Activated B cell treated with CpG ODN at 0.5 μM for 24 hours (primary cell): ENCODE measurements at places on chromosomes 2 and 18. TPM values are rescaled to one million over a fixed set of nuclear protein-coding genes. Genes with fewer than 3 reads are reported as not detected.

DNA sequence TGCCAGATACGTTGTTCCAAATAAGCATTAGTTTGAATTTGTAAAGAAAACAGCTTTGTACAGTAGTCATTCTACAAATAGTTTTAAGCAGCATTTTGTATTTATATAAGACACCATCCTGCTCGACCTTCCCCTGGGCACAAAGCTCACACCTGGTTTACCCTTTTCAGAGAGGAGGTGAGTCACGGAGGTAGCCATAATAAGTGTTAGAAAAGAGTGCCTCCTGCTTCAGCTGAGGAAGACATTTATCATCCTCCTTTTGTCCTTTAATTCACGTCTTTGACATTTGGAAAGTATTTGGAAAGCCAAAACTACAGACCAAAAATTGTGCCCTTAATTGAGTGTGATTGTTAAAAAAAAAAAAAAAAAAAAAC is 6.8 kb downstream of the RAB12 start:
- DNase-seq = no peak
- H3K4me1 ChIP-seq = peaks cover 85% of the 10 kb centered on the region
- no peak overlapping the region for H3K27ac ChIP-seq

DNA sequence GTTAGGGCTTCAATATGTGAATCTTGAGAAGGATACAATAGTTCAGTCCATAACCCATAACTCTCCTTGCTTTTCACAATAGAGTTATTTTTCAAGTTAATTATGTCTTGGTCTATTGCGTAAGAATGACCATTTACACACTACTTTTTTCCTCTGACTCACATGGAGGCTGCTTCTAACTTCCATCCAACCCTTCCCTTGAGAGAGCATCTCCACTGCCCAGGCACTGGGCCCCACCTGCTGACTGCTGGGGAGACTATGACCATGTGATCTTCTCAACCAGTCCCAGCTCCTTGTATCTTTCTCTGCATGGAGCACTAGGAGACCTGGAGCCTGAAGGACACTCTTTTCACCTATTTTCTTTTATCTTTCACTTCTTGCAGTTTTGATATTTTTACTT is 251.5 kb downstream of the GPD2 start:
- H3K4me1 ChIP-seq = no peaks in the 10 kb centered on the region
- H3K36me3 ChIP-seq = no peaks in the 10 kb centered on the region

The TNFRSF11A gene
- total RNA-seq = 0.07 and 0.24 TPM in 2 replicates

The AQP4 gene
- total RNA-seq = not detected in 2 replicates

The COL4A4 gene
- total RNA-seq = 9.3 and 10.9 TPM in 2 replicates

GRCh38 chr2:238602223-238602960 is 175.7 kb downstream of the ASB1 start:
- H3K4me1 ChIP-seq = no peaks in the 10 kb centered on the region
- no peak overlapping the region for H3K27ac ChIP-seq
- peaks cover 18% of the 10 kb centered on the region for H3K27me3 ChIP-seq

The SPP2 gene
- not detected in 2 replicates for total RNA-seq

The LRP1B gene
- total RNA-seq = not detected in 2 replicates

DNA sequence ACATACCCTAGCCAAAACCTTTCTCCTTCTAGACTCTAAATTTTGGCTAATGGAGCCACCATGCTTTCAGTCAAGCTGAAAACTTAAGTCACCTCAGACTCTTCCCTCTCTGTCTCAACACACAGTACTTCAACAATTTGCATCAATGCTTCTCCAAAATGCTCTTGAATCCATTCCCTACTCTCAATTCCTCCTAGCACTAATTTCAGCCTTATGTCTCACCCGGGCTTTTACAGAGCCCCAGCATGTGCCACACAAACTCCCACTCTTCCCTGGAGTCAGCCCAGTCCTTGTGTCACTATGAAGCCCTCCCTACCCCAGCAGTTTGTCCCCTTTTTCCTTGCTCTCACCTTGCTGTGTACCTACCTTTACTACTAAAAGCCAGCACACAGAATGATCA is 38.7 kb downstream of the AAK1 start:
- no peak overlapping the region for H3K4me3 ChIP-seq
- H3K27me3 ChIP-seq = peaks cover 17% of the 10 kb centered on the region
- H3K4me1 ChIP-seq = peaks cover 8% of the 10 kb centered on the region
- peaks cover 2% of the 10 kb centered on the region for H3K36me3 ChIP-seq
- DNase-seq = no peak

The CMPK2 gene
- 1.2 and 1.9 TPM in 2 replicates for total RNA-seq

The GPR35 gene
- 1.6 TPM in 2 replicates for total RNA-seq

DNA sequence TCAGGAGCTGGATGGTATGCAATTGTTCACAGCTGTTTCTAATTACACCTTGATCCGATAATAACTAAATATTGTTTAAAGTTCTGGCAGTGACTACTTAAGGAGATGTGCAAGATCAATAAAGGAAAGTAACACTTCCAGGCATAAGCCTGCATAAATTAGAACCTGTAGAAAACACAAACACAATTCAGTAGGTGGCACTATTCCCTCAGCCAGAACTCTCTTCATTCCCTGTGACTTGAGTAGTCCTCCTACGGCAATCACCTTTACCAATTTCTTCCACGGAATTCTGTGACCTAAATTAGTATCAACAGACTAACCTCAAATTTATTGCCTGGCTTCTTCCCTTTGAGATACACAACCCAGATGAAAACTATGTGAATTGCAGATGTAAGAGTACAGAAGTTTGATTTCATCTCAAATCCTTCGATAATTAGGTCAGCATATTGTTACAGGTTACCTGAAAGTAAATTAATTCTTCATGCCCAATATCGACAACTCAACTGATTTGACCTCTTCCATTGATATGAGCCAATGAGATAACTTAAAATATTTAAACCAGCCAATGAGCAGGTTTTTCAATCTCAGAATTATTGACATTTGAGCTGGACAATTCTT is 137.8 kb downstream of the PID1 start:
- no peak overlapping the region for H3K27ac ChIP-seq
- no peak overlapping the region for H3K4me3 ChIP-seq
- DNase-seq = no peak
- H3K4me1 ChIP-seq = no peaks in the 10 kb centered on the region
- no peaks in the 10 kb centered on the region for H3K27me3 ChIP-seq
- H3K36me3 ChIP-seq = no peaks in the 10 kb centered on the region

The RNF152 gene
- total RNA-seq = 0.02 TPM in 1 of 2 replicates, not detected in the other

DNA sequence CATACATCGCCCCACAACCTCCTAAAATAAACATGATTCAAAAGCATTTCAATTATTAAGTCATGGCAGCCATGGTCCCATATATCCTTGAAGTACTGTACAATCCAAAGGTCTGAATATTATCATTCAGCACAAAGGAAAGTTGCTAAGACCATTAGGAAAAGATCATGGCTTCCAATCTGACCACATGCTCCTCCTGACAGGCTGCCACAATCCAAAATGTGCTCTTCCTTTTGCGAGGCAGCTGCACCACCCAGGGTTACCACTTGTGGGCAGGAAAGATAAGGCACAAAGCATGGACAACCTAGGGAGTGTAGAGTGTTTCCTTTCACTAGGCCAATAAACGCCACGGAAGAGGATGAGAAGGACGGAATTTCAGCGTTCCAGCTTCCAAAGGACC is 5.4 kb downstream of the BOLA3 start:
- DNase-seq = no peak
- no peaks in the 10 kb centered on the region for H3K27me3 ChIP-seq
- H3K4me1 ChIP-seq = peaks cover 2% of the 10 kb centered on the region
- peaks cover 18% of the 10 kb centered on the region for H3K36me3 ChIP-seq
- H3K4me3 ChIP-seq = no peak overlapping the region

DNA sequence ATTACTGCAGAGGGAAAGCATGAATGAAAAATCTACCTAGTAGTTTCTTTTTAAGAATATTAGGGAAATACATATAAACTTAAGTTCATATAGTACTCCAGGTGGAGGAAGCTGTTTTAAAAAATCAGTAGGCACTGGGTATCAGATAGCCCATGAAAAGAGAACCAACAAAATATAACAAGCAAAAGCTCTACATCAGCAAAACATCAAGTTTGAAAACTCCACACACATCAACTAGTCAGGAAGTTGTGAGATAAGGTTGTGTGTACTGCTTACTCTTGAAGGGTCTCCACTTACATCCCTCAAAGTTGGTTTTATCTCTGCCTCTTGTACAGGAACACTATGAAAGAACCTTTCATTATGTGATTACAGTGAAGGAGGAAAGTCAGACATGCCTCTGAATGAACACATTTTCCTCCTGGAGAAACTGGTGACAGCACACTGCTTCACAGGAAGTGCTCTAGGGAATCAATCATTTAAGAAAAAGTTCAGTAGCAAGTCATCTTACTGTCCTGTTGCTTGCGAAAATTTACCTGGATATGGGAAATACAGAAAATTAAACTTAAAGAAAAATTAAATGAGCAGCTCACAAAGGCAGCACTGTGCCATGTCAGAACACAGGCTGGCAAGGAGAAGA is 57.7 kb downstream of the THADA start:
- H3K4me3 ChIP-seq = no peak overlapping the region
- H3K36me3 ChIP-seq = peaks cover 32% of the 10 kb centered on the region
- H3K4me1 ChIP-seq = peaks cover 29% of the 10 kb centered on the region
- H3K27me3 ChIP-seq = no peaks in the 10 kb centered on the region
- DNase-seq = no peak
- H3K27ac ChIP-seq = no peak overlapping the region
